ENCODE measurements at places on chromosomes 11 and 22.

GRCh38 chr11:116502641-116503061, 270.1 kb downstream of the BUD13 start:
- no peak for DNase-seq

DNA sequence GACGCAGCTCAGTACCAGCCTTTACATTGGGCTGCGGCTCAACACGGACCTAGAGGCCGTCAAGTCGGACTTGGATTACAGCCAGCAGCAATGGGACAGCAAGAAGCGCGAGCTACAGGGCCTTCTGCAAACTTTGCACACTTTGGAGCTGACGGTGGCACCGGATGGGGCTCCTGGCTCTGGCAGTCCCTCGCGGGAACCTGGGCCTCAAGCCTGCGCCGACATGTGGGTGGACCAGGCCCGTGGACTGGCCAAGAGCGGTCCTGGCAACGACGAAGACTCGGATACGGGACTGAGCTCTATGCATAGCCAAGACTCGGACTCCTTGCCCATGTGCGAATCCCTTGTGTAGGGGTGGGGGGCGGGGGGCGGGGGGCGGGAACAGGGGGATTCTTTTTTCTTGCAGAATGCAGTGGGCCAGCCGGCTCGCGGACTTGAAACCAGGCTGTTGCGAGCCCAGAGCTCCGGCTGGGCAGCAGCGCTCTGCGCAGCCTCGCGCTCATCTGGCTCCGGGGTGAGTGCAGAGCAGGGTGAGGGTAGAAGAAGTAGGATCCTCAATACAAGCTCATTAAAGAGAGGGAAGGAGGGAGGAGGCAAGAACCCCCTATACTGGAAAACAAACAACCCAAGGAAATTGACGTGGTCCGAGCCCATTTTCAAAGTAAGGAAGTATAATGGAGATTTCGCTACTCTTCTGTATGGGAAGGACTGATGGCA, 1.8 kb downstream of the RASSF10 start:
- no peak for DNase-seq

GRCh38 chr11:65787649-65788622, 1.1 kb downstream of the OVOL1 start:
- DNase-seq: no peak

- DNase-seq: no peak
These were observed 22.9 kb upstream of the MRPL17 start for GRCh38 chr11:6705905-6706535.

- DNase-seq: no peak
These were observed 653 bp downstream of the GRK3 start for GRCh38 chr22:25564979-25565677.

DNA sequence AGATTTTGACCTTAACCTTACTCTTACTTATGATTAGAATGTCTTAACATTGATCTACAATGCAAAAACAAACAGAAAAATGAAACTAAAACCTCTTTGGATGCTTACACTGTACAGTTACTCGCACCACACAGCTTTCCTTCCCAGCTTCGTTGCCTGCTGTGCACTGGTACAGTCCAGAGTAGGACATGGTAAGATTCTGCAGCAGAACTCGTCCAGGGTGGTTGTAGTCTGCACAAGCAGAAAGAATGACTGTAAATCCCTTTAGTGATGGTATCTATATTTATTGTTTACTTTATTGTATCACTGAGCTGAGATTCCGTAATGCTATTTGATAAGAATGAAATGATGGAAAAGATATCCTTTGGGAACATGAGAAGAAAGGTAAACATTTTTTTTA, 21.0 kb upstream of the HSPA8 start:
- no peak for DNase-seq

- DNase-seq: no peak
These were observed at the start of gene BCR for GRCh38 chr22:23180301-23180892. BCR (plus strand) TSS chr22:23180509; CDS start chr22:23180961, 452 bp downstream.

DNA sequence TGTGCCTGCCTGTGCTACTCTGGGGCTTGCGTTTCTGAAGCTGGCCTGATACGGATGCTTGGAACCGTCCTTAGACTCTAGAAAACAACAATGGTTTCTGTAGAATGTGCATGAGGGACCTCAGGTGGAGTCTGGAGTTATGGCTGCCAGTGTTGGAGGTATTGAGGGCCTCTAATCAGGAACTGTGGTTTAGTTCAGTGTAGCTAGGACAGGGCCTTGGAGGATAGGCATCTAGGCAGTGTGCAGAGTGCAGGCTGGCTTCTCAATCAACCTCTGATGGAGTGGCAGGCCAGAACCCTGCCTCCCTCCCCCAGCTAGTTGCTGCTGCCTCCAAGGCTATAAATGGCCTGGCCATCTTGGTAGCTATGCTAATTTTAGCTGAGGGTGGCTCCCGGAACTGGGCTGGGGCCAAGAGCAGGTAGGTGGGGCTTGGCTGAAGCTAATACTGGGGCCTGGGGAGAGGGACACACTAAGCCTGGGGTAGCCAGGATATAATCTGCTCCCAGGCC, 4.0 kb downstream of the STIM1 start:
- DNase-seq: no peak
